Cardiac septum (tissue), 1 donor: ENCODE measurements at places on chromosomes 5 and 9.
A peak's percentile ranks its signal among the peaks of the same experiment; 100 is the strongest.

DNA sequence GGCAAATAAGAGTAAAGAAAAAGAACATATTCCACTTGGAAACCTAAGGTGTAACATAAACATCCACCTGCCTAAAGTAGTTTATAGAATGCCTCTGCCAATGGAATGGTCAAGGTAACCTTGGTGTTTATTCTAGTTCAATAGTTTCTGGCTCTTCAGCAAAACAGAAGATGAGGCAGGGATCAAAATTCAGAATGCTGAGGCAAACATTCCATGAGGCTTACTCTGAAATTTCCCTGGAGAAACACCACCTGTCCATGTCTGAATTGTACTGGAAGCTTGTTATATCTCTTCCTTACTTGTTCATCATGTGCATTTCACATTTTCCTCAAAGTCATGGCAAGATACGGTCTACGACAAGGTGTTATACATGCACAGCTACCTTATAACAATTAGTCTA is 1862.4 kb upstream of the ACO1 start:
- no peak for DNase-seq

DNA sequence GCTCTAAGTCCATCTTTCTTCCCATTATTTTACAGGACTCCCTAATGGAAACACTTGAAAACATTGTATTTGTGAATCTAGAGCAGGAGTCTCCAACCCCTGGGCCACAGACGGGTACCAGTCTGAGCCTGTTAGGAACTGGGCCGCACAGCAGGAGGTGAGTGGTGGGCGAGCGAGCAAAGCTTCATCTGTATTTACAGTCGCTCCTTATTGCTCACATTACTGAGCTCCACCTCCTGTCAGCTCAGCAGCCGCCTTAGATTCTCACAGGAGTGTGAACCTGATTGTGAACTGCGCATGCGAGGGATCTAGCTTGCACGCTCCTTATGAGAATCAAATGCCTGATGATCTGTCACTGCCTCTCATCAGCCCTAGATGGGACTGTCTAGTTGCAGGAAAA is 111.0 kb downstream of the MED27 start:
- no peak for DNase-seq

- DNase-seq = no peak
These were observed 3.7 kb upstream of the PJA2 start for GRCh38 chr5:109413458-109413857.

DNA sequence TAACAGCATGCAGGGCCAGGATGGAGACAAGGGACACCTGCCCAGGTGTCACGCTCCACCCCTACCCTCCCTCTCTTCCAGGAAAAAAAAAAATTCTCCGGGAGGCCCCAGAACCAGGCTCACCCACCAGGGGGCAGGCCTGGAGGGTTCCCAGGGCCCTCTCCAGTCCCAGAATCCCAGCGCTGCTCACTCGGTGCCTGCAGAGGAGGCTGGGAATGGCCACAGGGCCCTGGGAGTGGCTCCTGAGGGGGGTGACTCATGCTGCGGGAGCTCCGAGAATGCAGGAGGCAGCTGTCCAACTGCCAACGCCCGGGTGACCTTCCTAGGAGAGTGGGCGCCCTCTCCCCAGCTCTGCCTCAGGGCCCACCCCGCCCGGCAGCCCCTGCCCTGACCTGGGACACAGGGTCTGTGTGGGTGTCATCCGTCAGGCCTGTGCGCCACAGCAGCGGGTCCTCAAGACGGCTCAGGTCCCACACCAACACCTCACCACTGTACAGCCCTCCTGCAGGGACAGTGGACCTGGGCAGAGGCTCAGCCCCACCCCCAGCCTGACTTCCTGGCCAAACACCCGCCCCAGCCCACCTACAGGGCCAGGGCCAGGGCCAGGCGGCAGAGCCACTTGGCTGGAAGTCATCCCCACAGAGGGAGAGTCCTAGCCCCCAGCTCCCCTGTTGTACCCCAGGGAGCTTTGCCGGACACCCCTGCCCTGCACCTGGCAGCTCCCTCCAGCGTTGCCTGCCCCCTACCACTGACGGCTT is 21.2 kb downstream of the DYNC2I2 start:
- peak; percentile 92 for DNase-seq

- DNase-seq = no peak
These were observed 5.1 kb upstream of the PTBP3 start for GRCh38 chr9:112338561-112338960.

DNA sequence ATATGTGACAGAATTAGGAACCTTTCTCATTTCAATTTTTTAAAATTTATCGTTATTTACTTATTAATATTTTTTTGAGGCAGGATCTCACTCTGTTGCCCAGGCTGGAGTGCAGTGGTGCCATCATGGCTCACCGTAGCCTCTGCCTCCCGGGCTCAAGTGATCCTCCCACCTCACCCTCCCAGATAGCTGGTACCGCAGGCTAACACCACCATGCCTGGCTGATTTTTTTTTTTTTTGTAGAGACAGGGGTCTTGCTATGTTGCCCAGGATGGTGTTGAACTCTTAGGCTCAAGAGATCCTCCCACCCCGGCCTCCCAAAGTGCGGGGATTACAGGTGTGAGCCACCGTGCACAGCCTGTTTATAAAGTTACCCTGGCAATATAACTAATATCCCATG is 275.2 kb downstream of the AOPEP start:
- no peak for DNase-seq

DNA sequence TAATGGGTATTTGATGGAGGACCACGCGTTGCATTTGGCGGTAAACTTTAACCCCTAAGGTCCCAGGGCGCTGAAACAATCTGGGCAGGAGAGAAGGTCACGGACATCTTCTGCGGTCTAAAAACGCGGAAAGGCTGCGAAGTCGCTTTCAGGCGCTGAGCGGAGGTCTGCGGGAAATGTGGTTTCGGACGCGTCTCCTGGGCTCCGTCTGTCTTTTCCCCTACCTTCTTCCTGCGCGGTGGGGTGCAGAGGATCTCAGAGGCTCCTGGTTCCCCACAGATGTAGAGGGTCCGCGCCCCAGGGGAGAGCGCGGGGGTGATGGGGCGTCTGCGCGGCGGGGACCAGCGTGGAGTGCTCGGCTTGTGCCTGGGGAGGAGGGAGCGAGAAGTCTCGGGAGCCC is 58.4 kb downstream of the ZNF510 start:
- no peak for DNase-seq

DNA sequence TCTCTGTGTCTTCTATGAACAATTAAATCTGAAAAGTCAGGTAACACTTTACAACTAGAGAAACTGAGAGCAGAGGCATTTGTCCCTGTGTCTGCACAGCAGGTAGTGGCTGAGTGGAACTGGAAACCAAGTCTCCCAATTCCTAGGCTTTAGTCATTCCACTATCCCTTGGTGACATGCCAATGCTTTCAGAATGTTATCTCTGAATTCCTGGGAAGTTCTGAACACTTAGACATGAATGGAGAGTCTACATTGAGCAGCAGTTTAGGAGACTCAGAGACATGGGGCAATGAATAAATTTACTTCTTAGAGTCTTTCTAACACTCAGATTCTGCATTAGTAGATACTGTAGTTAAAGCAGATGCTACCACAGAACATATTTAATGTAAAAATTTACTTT is 94.8 kb upstream of the APC start:
- no peak for DNase-seq

DNA sequence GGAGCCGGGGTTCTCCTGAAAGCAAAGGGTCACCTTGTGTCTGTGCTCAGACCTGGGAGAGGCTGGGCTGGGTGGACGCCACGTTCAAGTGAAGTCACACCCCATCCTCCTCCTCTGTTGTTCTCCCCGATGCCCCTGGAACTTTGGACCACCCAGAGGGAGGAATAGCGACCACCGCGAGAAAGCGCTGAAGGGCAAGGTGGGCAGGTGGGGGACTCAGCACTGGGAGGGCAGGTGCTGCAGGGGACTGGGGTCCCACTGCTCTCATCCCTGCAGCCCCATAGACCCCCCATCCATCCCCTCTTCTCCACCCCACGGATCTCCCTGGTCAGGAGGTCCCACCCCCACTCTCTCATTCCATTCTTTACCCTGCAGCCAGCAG is 48.8 kb upstream of the COL5A1 start:
- DNase-seq = no peak

GRCh38 chr9:37283730-37284325 is 138.7 kb upstream of the GRHPR start:
- DNase-seq = no peak

DNA sequence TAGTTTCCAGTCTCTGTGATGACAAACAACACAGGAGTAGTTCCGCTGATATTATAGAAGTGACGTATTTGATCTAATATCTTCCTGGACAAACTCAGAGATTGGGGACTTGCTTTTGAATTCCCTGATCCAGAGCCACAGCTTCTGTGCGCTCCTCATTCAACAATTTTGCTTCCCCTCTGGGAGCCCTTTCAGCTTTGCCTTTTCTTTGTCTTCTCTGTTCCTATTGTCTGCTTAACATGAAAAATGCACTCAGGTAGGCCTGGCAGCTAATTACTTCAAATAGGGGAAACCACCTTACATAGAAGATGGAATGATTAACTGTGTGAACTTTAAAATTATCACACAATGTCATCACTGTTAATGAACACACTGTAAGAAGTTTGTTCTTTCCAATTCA is 192.9 kb downstream of the EPB41L4A start:
- no peak for DNase-seq

DNA sequence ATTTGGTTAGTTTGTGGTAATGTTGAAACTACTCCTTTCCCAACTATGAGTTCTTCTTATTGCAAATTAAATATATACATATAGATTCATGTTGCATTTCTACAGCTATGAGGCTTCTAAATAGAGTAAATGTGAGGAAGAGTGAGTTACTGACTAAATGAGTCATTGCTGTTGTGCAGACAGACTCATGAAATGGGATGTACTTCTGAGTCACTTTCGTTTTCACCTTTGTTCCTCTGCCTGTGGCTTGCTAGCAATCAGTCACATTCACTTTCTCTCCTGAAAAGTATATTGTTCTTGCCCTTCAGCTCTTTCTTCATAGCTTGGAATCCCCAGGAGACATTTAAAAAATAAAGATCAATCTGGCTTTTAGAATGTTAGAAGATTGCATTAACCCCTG is 295.5 kb upstream of the SMC2 start:
- DNase-seq = no peak

GRCh38 chr5:16886366-16886736 is 49.7 kb downstream of the MYO10 start:
- DNase-seq = no peak

DNA sequence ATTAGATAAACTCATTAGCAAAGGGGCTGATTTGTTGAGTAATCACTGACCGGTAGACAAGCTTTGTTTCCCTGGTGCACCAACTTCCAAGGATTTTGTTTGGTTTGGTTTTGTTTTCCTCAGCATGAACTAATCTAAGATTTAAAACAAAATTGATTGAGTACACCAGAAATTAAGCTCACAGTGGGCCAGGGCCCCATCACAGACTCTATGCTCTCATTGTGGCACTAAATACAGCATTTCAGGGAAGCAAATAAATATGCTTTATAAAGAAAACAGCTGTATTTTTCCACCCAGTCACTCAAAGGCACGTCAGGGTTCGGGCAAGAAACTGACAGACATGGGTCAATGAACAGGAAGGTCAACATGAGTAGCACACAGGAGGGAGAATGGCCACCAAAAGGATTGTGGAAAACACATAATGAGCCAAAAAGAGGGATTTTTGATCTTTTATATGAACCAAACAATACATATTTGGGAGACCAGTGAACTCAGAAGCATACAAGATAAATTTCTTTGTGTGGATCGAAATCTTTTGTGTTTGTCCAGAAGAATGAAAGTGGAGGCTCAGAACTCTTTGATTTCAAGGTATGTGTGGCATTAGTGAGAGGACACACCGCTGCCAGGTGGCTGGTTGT is 8.8 kb downstream of the CFAP77 start:
- no peak for DNase-seq

GRCh38 chr5:72386639-72387038 is 66.5 kb downstream of the PTCD2 start:
- DNase-seq = no peak

GRCh38 chr5:127832067-127832466 is 128.9 kb downstream of the CCDC192 start:
- DNase-seq = no peak
